ENCODE measurements at places on chromosomes 11 and 22. TPM values are rescaled to one million over a fixed set of nuclear protein-coding genes. Genes with fewer than 3 reads are reported as not detected.

The BATF2 gene
- total RNA-seq: 0.26 TPM

The DBX1 gene
- total RNA-seq: not detected

The FOSL1 gene
- total RNA-seq: 24.0 TPM

The ADAMTS8 gene
- total RNA-seq: 0.53 TPM

The RBM4 gene
- total RNA-seq: 110 TPM

The SLC22A9 gene
- total RNA-seq: not detected

The C11orf86 gene
- total RNA-seq: not detected

The ACRV1 gene
- not detected for total RNA-seq

The GRIA4 gene
- 0.12 TPM for total RNA-seq

The AP5B1 gene
- total RNA-seq: 5.5 TPM

The FSHB gene
- total RNA-seq: not detected

The SMIM35 gene
- total RNA-seq: not detected

The MRGPRX3 gene
- total RNA-seq: not detected

The CD3D gene
- total RNA-seq: not detected

The NPAT gene
- 14.7 TPM for total RNA-seq

The MAJIN gene
- not detected for total RNA-seq

The TIMM10 gene
- 50.9 TPM for total RNA-seq

The RAB39A gene
- not detected for total RNA-seq

The HOATZ gene
- total RNA-seq: not detected

The CECR2 gene
- total RNA-seq: under 0.01 TPM

The MMP12 gene
- total RNA-seq: not detected

The C11orf16 gene
- total RNA-seq: not detected

The SCT gene
- not detected for total RNA-seq

The SLC22A8 gene
- not detected for total RNA-seq

The IGLL1 gene
- not detected for total RNA-seq

The OR51F2 gene
- not detected for total RNA-seq

The IGLL5 gene
- total RNA-seq: not detected

The UBQLN3 gene
- total RNA-seq: 0.13 TPM

The TREH gene
- total RNA-seq: not detected

The PKNOX2 gene
- 1.1 TPM for total RNA-seq

The NLRP14 gene
- total RNA-seq: 0.92 TPM
